ENCODE measurements at places on chromosomes 7 and 10.
A peak's percentile ranks its signal among the peaks of the same experiment; 100 is the strongest.

- no peak for DNase-seq
These were observed 198.0 kb downstream of the CSTF2T start for GRCh38 chr10:51501396-51501795.

DNA sequence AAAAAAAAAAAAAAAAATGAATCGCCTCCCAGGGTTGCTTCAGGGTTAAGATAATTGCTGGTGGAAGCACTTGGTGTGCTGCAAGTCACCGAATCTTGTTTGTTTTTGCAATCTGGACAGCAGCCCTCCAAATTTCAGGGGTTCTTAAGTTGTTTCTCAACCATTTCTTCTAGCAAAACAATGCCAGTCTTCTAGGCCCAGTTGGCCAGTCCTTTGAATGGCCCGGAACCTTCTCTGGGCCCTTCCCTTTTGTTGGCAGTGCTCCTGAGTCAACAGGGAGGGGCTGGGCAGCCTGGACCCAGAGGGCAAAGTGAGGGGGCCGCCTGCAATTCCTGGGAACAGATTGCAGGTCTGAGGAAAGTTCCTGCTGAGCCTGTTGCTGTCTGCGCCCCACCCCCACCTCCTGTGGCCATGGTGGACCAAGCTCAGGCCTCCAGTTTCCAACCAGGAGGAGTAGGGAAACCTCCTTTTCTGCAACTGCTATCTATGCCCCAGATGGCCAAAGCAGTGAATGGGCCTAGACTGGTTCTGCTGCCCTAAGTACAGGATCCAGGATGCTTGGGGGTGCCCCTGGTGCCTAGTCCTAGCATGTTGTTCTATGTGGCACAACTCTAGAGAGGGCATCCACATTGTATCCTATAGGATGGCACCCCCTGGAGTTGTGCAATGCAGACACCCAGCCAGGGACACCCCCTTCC, 31.4 kb upstream of the PDCD4 start:
- no peak for DNase-seq

DNA sequence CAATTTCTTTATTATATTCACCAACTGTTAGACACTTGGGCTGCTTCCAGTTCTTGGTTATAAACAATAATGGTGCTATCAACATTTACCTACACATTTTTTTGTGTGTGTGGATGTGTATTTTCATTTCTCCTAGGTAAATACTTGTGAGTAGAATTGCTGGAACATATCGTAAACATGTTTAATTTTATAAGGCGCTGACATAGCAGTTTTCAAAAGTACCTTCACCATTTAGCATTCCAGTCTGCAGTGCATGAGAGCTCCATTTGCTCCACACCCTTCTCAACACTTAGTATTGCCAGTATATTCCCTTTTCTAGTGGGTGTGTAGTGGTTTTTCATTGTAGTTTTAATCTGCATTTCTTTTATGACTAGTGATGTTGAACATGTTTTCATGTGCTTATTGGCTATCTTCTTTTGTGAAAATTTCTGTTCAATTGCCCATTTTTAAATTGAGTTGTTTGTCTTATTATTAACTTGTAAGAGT, 59.6 kb upstream of the FAM204A start:
- DNase-seq, result no peak

- peak; percentile 25 for DNase-seq
These were observed 20.7 kb upstream of the ZNF212 start for GRCh38 chr7:149218469-149219420.

DNA sequence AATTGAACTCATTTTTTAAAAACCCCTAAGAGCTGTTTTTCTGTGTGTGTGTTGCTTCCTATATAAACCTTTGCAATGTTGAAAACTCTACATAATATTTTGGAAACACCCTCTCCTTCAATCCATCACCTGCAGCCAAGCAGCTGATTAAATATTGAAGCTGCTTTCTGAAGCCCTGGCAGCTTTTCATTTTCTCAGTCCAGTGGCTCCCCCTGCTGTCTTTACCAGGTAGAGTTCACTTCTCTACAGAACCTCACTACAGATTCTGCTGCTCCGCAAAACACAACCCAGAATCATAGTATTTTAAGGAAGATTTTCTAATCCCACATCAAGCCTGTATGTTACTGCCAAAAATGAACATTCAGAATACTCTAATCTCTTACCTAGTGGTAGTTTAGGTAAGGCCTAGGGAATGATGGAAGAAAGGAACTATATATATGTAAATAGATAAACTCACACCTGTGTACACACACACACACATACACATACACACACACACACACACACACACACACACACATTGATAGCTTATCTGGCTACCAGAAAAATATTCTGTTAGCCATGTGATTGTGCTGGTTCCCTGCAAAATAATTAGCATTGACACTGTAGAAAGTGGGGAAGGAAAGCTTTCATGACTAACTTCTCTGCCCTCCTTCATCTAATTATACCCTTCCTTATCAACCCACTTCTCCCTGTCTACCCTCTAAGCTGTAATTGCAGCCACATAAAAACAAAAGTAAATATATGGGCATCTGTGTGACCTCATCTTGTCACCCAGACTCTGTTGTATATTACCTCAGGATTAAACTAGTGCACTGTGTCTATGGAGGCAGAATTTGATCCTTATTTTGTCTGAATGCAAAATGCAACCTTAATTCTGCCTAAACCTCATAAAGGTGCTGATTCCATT, 229.5 kb upstream of the FZD1 start:
- DNase-seq, result peak; percentile 56

DNA sequence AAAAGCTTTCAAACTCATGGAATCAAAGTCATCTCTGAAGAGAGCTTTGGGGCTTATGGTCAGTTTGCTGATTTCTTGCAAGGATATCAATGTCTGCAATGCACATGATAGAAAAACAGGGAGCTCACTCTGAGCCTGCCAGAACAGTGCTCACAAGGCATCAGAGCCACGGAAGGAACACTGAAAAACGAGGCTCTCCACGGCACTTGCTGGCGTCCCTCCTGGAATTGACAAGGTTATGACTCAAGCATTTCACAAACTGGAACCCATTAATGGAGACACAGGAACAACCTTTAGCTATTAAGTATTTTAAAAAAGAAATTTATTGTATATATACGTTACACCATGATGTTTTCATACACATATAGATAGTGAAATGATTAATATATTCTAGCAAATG, 266.3 kb downstream of the KCND2 start:
- no peak for DNase-seq

DNA sequence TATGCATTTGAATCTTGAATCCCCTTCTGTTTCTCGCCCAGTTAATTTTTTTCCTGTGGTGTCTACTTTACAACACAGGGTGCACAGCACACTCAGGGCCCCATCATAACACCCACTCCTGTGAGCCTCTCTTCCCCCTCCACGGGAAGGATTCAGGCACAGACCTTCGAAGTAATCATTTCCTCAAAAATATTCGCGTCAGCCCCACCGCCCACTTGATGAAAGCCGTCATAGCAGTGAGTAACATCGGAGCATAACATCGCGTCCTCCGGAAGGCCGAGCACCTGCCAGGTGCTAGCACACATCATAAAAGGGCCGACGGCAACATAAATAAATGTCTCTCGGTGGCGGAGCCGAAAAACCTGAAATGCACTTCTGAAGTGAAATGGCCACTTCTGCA, 201.7 kb upstream of the ADARB2 start:
- DNase-seq, result no peak

- no peak for DNase-seq
These were observed 341.6 kb downstream of the PLXNA4 start for GRCh38 chr7:132234711-132235110.

Data from ELR (cell line).